Brain (organoid and tissue), 16 donors: ENCODE measurements at places on chromosomes 7 and 10.

GRCh38 chr7:2821842-2822507 is 22.1 kb downstream of the GNA12 start:
- no peak for DNase-seq

GRCh38 chr7:91424371-91424770 is 160.1 kb downstream of the FZD1 start:
- DNase-seq, result peak; percentile 38

DNA sequence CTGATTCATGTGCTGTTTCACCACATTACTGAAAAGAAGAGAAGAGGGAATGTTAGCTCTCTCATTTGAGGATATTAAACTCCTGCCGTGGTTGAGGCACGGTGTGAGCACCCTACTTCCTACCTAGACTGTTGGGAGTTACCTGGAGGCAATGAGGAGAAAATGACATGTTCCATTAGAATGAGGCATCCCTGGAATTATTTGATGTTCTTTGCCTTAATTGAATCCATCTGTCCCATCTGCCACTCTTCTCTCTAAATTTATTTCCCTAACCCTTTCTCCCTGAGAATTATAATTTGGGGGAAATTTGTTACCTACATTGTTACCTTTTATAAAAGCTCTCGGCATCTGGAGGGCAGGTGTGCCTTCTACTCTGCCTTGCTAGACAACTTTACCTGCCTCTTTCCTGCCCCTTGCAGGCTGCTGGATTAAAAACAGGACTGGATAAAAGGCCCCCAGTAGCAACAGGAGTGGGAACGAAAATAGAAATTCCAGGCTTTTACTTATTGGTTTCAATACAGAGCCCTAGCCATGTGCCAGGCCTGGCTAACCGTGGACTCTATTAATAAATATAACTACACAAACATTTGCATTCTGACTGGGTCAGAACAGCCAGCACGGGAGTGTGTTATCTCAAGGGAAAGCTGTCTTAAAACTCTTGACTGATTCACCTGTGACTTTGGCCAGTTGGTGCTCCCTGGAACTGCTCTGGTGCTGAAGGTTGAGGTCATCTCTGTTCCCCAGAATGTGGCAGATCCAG is 4.4 kb upstream of the ATXN7L1 start:
- DNase-seq, result no peak

DNA sequence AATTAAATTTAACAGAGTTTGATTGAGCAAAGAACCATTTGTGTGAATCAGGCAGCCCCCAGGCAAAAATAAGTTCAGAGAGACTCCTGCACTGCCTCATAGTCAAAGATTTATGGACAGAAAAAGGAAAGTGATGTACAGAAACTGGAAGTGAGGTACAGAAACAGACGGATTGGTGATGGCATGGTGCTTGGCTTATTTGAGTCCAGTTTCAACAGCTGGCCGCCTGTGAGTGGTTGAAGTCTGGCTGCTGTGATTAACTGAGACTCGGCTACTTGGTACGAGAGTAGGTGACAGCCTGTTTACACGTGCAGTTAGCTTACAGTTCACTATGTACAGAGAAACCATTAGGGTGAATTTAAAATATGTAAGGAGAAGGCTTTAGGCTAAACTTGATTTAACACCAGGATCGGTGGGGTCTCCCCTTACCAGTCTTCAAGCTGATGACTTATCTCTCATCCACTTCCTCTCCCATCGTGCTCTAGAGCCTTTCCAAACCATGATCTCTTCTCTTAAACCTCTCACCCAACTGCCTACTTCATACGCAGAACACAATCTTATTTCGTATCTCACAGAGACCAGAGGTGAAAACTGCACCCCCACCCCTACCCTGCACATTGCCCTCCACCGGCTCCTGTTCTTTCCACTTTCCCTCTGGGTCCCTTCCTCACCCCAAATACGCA is 5.0 kb upstream of the MSMB start:
- DNase-seq, result peak; percentile 25

- DNase-seq, result no peak
Observed at GRCh38 chr7:6106140-6106904, 75.1 kb downstream of the ANKRD61 start.

GRCh38 chr7:148964483-148965267 is 63.6 kb downstream of the PDIA4 start:
- DNase-seq, result no peak

DNA sequence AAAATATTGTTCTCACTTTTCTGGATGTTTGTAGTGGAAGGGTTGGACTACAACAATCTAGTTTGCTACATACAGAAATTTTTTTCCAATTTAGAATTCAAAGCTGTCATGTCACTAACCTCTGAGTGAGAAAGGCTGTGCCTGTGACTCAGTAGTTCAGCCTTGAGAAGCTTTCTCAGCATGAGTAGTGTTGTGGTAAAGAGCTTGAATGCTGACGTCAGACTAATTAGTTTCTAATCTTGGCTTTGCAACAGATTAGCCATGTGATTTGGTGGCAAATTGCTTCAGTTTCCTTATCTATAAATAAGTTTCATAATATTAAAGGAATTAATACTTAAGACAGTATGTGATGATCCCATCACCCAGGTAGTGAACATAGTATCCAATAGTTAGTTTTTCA is 83.8 kb downstream of the ABCA13 start:
- DNase-seq, result no peak

GRCh38 chr7:42502022-42502421 is 265.0 kb upstream of the GLI3 start:
- DNase-seq, result no peak

DNA sequence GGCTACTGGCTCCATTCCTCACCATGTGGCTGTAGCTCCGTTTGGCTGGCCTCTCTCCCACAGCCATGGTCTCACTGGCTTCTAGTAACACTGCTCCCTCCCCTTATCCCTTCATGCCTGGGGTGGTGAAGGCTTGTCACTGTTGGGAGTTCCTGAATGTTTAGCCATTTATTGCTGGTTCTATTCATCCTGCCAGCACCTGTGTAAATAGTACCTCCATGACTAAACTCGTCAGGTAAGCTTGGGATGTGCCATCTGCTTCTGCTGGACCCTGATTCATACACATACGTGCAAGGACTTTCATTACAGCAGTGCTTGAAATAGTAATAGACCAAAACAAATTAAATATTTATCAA is 61.6 kb downstream of the CCDC71L start:
- DNase-seq, result no peak

DNA sequence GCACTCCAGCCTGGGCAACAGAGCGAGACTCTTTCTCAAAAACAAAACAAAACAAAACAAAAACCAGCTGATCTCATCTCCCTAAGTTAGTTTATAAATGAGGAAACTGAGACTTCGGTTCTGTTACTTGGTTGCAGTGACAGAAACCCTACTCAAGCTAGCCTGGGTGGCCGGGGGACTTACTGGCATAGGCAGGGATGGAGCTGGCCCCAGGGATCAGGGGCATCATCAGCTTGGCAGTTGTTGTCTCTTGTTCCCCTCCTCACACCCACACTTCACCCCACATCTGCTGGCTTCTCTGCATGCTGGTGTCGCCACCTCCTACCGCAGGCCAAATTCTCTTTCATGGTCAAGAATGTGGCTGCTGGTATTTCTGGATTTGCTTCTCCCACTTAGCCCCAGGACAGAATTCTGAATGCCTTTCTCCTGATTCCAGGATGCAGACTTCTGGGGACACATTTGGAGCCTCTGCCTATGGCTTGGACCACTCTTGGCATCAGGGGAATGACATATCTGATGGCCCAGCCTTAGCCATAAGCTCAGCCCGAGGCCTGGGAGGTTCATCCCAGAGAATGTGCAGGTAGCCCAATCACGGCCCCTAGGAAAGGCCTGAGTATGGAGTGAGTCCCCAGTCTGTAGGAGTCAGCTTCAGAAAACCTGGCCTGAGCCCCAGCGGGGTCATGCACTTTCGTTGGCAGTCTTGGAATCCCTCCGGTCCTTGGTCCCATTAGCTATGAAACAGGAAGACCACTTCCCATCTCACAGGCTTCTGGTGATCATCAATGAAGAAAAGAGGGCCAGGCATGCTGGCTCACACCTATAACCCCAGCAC is 41.6 kb upstream of the CTBP2 start:
- DNase-seq, result no peak

- peak; percentile 59 for DNase-seq
Observed at GRCh38 chr10:102120991-102121738, 997 bp upstream of the LDB1 start.

- DNase-seq, result no peak
Observed at GRCh38 chr10:123522702-123523312, 143.3 kb upstream of the GPR26 start.

DNA sequence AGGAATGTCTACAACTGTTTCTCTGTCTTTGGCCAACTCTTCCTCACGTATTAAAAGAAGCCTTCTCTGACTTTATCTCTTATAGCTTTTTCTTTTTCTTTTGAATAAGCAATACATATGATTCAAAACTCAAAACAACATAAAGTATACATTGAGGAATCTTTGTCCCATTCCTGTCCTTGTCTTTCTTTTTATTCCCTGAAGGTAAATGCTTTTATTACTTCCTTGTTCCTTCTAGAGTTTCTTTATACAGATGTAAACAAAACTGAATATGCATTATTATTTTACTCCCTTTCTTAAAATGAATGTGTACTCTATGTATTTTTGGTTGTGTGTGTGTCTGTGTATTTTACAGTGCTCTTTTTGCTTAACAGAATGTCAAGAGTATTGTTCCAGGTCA is 170.1 kb downstream of the CHN2 start:
- DNase-seq, result no peak

DNA sequence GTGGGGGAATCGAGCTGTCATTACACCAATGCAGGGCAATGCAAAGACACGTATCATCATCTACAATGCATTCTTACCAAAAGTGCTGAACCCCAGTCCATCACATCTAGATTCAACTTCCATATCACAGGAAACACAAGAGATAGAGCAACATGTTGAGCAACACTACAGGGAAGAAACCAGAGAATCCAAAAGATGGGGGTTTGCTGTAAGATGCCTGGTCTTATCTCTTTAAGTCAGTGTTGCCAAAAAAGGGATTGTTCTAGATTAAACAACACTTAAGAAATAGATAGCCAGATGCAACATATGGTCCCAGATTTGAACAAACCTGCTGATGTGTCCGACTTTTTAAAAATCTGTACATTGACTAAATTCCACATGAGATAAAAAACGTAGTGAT is 315.6 kb upstream of the IMMP2L start:
- DNase-seq, result no peak
